ENCODE measurements at places on chromosomes 1 and 21.
A peak's percentile ranks its signal among the peaks of the same experiment; 100 is the strongest.

DNA sequence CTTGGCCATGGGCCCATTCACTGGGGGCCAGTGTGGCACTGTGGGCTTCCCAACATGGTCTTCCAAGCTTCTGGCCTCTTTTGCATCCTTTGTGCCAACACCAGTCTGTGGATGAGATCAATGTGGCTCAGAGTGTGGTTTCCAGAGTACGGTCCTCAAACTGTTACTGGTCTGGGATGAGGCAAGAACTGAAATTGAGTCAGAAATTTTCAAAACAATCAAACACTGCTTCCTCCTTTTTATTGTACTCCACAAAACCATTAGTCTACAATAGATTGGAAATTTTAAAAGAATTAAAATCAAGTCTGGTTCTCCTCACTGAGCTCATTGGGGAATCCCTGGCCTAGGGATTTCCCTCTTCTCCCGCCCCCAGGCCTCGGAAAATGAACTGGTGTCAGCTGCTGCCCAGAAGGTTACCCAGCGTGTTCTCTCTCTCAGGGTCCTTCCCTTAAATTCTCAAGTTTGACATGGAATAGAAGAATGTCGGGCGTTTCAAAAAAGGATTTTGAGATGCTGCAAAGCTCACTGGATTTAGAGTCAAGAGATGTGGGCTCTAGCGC lies 222.0 kb downstream of the SDCCAG8 start:
- DNase-seq: no peak

GRCh38 chr1:31952825-31953220 lies 14.7 kb upstream of the PTP4A2 start:
- peak; percentile 17 for DNase-seq

DNA sequence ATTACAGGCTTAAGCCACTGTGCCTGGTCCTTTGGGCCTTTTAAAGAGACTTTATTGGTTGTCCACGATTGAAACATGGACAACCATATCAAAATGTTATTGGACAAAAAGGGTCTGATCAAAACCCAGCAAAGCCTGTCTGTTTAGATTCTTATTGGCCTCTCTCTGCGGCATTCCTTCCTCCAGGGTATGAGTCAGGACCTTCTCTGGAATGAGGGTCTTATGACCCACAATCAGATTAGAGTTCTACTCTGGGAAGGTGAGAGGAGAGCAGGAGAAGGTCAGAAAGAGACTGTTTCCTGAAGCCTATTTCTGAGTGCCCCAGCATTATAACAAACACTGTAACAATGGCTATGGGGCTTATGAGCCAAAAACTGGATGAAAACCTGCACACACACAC lies 7.9 kb downstream of the LURAP1 start:
- no peak for DNase-seq

GRCh38 chr1:153849487-153850185 lies 73.1 kb downstream of the GATAD2B start:
- no peak for DNase-seq

DNA sequence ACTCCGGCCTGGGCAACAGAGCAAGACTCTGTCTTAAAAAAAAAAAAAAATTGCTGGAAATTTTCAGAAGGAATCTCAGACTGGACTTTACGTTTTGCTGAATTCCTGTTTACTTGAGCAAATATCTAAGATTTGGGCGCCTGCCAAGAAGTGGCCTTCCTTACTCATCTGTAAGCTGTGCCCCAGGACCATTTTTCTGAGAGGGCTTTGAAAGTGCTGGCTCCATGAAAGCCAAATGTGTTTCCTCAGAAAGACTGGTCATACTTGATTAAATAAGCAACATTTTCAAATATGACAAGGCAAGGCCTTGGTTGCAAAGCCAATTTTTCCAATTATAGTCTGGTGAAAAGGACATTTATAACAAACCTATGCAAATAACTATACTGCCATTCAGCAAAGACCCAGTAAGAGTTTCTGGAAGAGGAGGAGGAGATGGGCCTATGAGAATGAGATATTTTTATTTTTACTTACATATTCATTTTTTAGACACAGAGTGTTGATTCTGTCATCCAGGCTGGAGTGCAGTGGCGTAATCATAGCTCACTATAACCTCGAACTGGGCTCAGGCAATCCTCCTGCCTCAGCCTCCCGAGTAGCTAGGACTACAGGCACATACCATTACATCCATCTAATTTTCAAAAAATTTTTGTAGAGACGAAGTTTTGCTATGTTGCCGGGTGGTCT lies 56.3 kb upstream of the HTR1D start:
- no peak for DNase-seq

GRCh38 chr1:93591676-93592550 lies 89.7 kb downstream of the BCAR3 start:
- DNase-seq: peak; percentile 55

DNA sequence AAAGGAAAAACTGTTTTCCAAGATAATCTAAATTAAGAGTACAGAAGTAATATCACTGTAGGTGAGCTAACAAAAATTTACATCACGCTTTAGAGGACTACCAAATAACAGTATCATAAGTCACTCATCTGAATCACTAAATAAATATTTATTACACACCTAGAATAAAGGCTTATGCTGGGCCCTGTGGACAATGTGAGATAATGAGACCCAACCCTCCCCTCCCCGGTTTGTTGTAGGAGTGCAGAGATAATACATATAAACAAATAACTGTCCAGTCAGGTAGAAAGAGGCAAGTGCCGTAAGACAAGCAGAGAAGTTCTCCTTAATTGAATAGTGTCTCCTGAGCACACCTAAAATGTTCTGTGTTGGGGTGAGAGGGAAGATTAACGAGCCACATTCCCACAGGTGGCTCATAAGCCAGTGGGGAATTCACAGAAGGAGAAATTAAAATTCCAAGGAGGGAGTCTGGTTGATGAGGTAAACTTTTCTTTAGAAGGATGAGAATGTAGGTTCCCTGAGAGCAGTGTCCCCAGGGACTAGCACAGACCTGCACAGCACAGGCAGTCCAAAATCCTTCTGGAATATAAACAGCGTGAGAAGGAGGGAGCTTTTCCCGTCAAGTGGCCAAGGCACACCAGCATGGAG lies 241.4 kb downstream of the NFIA start:
- DNase-seq: no peak

- DNase-seq: no peak
Measured at GRCh38 chr21:27060190-27060589, 93.3 kb upstream of the ADAMTS5 start.

GRCh38 chr1:235735621-235736020 lies 86.0 kb upstream of the GNG4 start:
- no peak for DNase-seq

DNA sequence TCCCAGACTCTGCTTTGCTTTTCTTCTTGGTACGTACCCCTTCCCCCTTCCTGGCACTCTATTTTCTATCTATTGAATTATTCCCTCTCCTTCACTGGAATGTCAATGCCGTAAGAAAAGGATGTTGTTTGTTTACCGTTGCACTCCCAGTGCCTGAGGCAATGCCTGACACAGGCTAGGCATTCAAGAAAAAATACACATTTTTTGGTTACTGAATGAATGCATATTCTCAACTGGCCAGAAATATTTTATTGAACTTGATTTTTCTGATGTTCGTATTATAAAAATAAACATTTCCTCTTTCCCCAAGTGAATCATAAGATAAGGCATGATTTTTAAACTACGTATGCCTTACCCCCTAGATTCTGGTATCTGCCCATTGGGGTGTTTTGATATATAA lies 41.2 kb downstream of the GNG12 start:
- DNase-seq: no peak

DNA sequence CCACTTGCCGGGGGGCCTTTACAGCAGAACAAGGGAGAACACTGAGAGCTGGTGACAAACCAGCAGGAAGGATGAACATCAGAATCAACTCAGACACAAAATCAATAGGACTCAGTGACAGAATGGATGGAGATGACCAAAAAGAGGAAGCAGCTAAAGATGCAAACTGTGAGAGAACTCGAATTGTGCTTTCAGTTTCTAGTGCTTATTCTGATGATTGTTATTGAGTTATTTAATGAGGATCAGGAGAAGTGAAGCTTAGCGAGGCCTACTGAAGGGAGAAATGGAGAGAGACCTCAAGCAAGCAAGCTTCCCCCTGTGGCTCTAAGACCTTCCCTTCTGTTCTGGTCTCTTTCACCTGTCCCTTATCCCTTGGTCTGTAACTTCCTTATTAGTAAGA lies 30.3 kb upstream of the TMEM125 start:
- no peak for DNase-seq

DNA sequence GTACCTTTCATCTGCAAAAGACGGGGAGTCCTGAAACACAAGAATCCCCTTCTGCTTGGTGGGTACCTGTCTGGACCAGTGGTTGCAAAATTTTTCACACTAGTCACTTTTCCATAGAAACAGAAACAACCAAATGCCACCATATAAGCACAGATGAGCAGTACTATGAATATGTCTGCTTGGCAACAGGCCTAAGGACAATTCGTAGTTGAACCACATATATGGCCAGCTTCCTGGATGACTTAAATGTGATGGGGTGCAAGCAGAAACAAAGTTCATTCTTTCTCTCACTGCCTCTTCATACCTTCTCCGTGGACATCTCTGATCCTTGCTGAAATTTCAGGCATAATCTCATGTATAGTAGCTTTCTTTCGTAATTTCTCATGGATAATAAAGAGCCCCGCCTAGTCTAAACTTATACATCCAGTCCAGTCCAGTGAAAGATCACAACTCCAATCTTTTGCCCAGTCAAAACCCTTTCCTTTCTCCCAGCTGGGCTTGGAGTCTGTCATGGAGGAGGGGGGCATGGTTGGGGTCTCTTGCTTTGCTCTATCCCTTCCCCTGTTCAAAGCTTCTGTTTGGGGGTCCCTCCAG lies 7.0 kb downstream of the FCAMR start:
- no peak for DNase-seq

- DNase-seq: no peak
Measured at GRCh38 chr21:43189936-43190335, 21.1 kb downstream of the CRYAA start.

DNA sequence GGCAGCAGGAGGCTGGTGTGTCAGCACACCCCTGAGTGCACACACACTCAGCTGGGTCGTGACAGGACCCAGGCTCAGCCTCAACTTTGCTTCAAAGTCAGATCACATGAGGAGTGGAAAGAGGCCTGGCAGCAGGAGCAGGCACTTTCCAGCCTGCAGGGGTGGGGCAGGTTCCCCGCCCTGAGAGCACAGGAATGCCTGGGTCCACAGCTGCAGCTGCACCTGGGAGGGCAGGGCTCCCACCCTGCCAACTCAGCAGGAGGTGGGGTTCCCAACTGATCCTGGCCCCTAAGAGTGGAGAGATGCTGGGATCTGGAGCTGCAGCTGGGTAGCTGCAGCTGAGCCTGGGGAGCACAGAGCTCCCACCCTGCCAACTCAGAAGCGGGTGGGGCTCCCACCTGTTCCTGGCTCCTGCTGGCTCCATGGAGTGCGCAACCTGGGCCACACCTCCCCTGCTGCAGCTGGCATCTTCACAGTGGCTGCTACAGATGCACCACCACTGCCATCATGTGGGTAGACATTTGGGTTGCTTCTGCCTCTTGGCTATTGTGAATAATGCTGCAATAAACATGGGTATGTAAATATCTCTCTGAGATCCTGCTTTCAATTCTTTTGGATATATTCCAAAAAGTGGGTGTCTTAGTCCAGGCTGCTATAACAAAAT lies 415.4 kb downstream of the TTLL7 start:
- DNase-seq: peak; percentile 1

DNA sequence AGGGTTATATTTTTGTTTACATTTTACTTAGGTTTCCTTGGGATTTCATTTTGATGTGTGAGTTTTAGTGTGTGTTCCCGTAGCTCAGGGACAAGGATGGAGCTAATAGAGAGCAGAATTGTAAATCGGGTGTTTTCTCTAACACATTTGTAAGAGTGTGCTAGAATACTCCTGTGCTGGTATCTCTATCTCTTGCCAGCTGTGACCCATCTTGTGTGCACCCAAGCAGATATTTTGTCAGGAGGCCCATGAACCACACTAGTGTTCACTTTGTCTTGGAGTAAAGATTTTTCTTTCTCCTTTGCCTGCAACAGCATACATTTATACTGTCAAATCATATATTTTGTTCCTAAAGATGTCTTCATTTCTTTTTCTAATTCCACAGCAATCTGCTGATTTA lies 23.4 kb downstream of the KRTAP19-8 start:
- DNase-seq: no peak

DNA sequence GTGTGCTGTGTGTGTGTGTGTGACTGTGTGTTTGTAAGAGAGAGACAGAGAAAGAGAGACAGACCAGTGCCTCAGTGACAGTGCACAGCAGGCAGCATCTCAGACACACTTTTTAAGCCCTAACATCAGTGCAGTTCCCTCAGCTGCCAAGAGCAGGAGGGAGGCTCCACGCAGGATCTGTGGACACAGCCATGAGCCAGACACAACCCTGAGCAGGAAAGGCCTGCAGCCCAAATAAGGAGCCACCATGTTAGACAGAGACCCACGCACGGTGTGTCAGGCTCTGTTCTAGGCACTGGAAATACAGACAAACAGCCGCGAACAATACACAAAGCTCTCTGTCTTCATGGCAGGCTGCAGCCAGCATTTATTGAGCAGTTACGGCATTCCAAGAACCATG lies 445.5 kb downstream of the MATN1 start:
- DNase-seq: no peak

GRCh38 chr1:174988986-174989385 lies 10.8 kb upstream of the CACYBP start:
- no peak for DNase-seq

DNA sequence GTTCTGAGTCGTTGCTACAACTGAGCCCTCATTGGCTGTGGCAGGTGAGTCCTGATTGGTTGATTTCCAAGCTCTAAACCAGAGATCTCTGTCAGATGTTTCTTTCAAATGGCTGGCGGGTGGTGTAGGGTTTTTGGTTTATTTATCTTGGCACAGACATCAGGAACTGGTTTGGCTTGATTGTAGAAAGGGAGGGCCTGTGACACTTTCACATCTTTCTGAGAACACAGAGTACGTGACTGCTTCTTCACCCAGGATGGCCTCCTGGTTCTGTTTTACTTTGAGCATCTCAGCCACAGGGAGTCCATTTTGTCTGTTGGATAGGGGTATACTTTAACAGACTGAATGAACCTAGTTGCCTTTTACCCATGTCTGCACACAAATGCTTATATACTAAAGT lies 89.4 kb upstream of the GPR52 start:
- no peak for DNase-seq

DNA sequence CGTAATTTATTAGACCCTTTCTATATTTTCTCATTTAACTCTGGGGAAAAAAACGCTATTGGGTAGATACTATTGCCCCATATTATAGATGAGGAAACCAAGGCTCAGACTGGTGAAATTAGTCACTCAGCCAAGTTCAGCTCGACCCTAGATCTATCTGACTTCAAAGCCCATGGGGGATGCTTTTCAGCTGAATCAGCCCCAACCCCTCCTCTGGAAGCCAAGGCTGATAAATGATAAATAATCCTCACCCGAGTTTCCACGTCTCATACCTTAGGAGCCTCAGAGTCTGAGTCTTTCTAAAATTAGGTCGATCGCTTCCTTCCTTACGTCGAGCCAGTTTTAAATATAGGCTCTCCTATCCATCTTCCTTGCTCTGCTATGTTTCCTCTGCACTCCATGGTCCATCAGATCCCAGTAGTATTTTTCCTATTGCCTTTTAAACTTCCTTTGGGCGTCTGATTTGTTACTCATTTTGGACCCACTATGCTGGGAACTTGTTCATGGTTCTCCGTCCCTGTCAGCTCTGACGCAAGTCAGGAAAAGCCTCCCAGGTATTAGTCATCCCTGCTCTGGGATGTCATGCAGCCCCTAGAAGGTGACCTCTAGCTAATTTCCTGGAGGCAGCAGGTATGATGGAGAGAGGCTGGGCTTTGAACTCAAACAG lies 122.8 kb downstream of the PLPP3 start:
- DNase-seq: no peak

- DNase-seq: no peak
Measured at GRCh38 chr21:42735944-42736343, 82.5 kb downstream of the PDE9A start.

Measured in NK-92 treated with Interleukin-12 subunit alpha and Interleukin-12 subunit beta, amount 100 ng/mL, for 24 hours (cell line).